ENCODE measurements at places on chromosomes 7 and 10.

- DNase-seq = no peak
These were observed 161.2 kb downstream of the NRF1 start for GRCh38 chr7:129772646-129773280.

DNA sequence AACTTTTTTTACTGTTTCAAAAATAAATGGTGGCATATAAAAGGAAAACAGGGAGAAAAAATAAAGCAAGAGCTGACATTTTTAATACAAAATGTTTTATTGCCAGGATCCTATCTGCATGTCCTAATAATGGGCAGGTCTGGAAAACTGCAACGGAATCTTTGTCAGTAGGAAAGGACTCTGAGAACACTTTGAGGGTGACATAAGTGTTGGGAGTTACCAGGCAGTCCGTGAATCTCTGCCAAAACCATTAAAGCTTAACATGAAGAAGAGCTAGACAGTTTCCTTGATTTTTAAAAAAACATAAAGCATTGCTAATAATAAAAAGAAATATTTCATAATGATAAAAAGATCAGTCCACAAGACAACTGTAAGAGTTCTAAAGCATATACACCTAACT, 80.7 kb downstream of the AGMO start:
- DNase-seq = no peak

- peak; percentile 64 for DNase-seq
These were observed 62.1 kb downstream of the SDHAF3 start for GRCh38 chr7:97179454-97180104.

DNA sequence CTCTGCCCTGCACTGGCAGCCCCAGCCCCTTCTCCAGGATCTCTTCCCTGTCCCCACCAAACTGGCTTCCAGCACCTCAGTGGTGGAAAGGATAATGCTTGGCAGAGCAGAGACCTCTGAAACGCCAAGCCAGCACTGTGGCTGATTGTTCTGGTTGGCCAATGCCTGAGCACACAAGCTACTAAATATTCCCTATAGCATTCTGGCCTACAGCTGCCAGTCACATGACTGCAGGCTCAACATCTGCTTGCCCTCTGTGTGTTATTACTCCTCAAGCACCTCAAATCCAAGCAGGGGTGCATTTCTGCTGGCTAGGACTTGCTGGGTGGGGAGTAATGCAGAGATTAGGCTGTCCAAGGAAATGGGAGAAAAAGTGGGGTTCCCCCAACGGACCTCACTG, 6.1 kb downstream of the TBATA start:
- no peak for DNase-seq

GRCh38 chr7:134505856-134506255, 21.5 kb upstream of the AKR1B10 start:
- no peak for DNase-seq

GRCh38 chr10:43867667-43868565, 219.2 kb upstream of the ZNF32 start:
- no peak for DNase-seq

GRCh38 chr7:77549106-77549870, 12.2 kb downstream of the PTPN12 start:
- DNase-seq = no peak

DNA sequence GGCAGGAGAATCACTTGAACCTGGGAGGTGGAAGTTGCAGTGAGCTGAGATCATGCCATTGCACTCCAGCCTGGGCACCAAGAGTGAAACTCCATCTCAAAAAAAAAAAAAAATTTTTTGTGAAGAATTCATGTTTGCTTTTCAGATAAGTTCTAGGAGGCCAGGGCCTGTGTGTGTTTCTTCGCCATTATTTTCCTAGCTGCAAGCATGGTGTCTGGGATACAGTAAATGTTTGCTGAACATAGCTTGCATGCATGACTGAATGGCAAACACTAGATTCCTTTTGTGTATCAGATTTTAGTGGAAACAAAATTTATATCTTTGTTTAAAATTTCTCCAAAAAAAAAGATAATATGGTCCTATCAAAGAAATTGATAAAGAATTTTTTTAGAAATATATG, 9.7 kb upstream of the MACC1 start:
- no peak for DNase-seq

- no peak for DNase-seq
These were observed 65.3 kb upstream of the ARID5B start for GRCh38 chr10:61835946-61836887.

- DNase-seq = no peak
These were observed 53.9 kb downstream of the MYL10 start for GRCh38 chr7:101575168-101575567.

DNA sequence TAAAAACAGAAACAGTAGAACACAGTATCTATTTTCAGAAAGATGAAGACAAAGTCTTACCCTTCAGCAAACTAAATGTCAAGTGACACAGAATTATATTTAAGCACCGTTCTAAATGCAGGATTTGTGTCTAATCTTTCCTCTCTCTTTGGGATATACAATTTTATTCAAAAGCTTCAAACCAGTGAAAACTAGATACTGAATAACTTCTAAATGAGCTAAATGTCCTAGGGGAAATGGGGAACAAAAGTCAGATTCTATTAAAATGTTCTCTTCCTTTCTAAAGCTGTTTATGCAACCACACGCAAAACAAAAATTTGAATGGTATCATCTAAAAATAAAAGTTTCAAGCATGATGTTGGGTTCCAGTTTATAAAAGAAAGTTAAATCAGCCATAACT, 136.4 kb upstream of the AOAH start:
- DNase-seq = no peak
